Fibroblast of lung (primary cell): ENCODE measurements at places on chromosomes 13 and 19.

- DNase-seq = no peak
Measured at GRCh38 chr13:44762911-44763310, 186.8 kb upstream of the TSC22D1 start.

DNA sequence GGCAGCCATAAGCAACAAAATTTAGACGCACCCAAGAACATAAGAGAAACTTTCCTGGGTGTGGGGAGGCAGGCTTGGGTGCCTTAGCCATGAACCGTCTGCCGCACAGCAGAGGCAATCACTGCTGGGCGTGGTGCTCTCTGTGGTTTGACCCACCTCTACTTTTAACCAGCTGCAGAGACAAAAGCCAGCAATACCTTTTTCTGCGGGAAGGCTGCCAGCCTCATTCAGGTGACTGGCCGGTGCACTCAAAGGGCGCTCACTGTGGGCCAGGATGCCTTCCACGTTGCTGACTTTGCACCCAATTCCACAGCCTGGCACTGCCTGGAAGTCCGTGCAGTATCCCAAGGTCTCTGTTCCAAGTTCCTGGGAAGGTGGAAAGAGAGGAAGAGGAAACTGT lies 69.1 kb downstream of the ATP7B start:
- no peak for DNase-seq

- no peak for DNase-seq
Measured at GRCh38 chr19:35110974-35111373, 4.6 kb upstream of the FXYD3 start.

DNA sequence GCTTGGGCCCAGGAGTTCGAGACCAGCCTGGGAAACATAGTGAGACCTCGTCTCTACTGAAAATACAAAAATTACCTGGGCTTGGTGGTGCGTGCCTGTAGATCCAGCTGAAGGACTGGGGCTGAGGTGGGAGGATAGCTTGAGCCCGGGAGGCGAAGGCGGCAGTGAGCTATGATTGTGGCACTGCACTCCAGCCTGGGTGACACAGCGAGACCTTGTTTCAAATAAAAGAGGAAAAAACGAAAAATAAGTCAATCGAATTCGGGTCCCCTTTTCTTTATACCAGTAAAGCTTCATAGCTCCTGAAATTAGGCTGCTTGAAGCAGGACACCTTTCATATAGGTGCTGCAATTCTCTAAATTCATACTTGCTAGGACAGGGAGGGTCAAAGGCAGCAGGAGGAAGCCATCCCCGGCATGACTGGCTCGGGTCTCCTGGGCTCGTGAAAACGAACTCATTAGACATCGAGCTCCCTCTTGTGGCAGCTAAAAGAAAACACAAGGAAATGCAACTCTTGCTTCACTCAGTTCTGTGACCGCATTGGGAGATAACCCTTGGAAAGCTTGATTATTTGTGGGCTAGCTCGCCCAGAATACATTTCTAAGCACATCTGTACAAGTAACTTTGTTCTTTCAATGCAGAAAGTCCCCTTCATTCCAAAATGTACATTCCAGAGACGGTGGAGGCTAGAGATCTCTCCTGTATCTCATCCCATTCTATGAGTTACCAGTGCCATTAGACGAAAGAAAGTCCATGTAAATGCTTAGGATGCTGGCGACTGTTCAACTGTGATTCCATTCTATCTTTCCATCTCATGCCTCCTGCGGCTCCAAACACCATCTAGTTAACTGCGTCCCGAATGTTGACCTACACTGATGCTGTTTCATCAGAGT lies 16.8 kb downstream of the FPR2 start:
- DNase-seq = peak; percentile 90

DNA sequence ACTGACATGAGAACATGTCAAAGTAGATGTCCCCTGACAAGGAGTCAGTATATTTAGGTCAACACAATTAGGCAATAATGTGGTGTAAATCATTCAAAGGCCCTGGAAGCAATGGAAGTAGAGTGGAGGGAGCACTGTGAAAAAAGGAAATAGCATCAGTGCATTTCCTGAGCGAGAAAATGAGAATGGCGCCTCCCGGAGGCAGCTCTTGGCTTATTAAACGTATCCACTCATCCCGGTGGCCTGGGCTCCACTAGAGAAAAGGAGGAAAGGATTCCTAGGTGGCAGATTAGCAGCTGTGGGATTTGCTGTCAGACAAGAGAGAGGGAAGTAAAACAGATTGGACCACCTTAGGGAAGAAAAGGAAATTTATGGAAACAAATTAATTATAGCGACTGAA lies 173.7 kb upstream of the TMTC4 start:
- DNase-seq = no peak

DNA sequence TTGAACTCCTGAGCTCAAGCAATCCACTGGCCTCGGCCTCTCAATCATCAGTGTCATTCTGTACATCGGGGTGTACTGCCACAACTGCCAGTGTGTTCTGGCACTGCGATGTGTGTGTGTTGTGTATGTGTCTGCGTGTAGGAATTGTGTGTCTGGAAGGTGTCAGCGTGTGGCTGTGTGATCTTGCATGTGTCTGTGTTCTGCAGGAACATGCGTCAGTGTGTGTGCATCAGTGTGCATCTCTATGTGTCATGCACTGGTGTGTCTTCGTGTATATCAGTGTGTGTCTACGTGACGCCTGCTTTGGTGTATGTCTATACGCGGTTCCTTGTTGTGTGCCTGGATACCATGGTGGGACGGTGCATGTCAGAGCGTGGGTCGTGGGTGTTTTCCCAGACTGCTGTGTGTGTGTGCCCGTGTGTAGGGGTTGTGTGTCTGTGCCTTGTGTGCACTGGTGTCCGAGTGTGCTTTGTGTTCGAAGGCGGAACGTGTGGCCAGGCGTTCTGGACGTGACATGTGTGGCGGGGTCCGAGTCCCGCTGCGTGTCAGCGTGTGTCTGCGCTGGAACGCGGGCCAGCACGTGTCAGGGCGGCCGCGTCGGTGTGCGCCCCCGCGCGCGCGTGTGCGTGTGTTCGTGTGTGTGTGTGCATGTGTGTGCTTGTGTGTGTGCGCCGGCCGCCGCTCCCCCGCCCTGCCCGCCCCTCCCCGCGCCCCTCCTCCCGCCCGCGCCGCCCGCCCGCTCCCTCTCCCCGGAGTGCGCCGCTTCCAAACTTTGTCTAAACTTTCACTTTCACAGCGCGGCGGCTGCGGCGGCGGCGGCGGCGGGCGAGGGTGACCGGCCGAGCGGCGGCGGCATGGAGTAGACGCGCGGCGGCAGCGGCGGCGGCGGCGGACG lies at the start of gene NFIX:
NFIX (plus strand) TSS at position 775 of the 895 bp plus-strand sequence. CDS start 363 bp downstream, outside the sequence.
- DNase-seq = peak; percentile 60

DNA sequence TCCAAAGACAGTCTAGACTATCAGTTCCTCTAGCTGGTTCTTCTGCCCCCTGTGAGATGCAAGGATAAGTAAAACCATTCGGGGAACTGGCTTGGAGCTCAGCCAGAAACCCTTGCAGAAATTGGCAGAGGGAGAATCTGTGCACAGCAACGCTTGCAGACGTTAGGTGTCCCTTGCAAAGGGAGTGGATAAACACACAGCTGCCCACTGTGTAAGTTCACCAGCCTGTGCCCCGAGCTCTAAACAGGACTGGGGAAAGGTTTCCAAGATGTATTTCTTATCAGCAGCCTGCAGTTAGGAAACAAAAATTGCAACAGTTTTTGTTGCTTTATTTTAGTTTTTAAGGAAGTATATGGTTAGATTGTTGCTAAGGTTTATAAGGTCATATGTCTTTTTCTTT lies 19.0 kb upstream of the ADGRE1 start:
- no peak for DNase-seq

DNA sequence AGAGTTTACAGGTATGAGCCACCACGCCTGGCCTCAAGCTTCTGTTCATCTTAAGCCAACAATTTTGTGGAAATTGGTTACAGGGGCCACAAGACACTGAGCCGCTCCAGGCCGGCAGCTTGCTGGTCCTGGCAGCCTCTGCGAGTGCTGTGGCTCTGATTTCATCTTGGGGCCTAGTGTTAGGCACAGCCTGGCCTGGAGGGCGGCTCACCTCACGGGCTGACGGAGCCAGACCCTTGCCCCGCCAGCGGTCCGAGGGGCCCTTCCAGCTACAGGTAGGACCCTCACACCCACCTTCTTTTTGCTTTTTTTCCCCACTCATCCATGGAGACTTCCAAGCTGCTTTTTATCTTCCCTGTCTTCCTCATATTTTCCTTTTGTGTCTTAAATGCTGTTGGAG lies 8.6 kb downstream of the ZNF544 start:
- DNase-seq = no peak

DNA sequence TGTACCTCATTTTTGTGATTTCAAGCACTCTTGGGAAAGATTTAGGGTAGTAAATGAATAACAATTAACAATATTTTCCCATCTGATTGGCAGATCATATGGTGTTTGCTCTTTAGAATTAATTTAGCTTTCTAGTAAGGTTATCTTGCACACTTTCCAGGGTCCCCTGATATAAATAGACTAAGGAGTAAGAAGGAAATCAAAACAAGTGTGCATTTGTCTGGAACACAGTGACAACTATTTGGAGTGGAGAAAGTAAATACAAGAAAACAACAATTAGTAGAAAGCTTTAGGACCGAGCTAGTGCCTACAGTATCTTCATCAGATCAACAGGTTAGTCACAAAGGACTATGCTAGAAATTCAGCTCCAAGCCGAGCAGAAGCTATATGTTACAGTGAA lies 429.5 kb downstream of the COG6 start:
- DNase-seq = no peak
